ENCODE measurements at places on chromosomes 4 and X.

DNA sequence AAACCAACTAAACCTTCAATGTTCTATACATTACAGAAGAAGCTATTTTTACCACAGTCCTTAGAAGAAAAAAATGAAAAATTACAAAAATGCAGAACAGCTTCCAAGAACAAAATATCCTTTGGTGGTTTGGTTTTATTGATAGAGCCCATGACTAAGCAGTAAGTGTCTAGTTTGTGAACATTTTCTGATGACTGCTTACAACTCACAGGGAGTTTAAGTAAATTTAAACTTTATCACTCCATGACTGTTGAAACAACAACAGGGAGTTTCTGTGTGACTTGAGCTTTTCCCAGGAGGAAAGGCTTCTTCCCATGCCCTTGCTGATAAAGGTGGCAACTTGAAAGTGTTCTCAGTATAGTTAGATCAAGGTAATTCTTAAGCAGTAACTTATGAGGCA, 2.9 kb downstream of the PF4 start:
- no peak for DNase-seq

DNA sequence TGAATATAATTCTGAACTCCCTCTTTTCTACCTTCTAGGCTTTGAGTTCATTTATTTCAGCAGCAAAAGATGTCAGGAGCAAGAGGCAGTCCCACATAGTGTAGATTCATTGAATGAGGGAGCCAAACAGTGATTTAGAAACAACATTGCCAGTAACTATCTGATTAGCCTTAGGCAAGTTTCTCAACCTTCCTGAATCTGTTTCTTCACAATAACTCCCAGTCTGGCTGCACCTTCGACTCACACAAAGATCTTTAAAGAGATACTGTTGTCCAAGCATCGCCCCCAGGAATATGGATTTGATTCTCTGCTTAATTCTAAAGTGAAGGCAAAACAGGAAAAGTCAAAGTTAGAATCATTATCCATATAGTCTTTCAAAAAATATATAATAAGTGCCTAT, 1026.2 kb downstream of the DMD start:
- no peak for DNase-seq

DNA sequence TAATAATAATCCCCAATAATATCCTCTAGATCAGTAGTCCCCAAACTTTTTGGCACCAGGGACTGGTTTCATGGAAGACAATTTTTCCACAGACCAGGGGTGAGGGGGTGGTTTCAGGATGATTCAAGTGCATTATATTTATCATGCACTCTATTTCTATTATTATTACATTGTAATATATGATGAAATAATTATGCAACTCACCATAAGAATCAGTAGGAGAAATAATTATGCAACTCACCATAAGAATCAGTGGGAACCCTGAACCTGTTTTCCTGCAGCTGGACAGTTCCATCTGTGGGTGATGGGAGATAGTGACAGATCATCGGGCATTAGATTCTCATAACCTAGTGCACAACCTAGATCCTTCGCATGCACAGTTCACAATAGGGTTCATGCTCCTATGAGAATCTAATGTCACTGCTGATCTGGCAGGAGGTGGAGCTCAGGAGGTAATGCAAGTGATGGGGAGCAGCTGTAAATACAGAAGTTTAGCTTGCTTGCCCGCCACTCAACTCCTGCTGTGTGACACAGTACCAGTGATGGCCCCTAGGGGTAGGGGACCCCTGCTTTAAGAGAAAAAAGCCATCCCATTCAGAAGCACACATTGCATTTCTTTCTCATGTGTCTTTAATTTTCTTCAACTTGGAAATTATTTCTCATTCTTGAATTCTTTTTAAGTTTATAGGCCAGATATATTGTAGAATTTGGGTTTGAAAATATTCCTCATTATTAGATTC, 16.0 kb upstream of the SH3RF1 start:
- DNase-seq = no peak

DNA sequence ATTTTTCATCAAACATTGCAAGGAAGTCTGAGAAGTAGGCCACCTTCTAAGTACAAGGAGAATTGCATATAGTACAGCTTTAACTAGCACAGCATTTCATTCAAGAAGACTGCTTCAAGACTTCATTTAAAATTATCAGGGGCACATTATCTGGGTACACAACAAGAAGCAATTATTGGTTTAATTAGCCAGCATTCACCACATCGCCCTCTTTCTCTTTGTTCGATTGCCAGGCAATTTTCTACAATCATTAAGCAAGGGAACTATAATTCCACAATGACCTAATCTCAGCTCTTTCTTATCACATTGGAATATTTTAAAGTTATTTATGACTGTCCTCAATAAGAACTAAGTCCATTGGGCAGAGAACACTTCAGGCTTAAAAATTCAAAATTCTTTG, 1347.1 kb upstream of the PABPC4L start:
- DNase-seq = no peak

DNA sequence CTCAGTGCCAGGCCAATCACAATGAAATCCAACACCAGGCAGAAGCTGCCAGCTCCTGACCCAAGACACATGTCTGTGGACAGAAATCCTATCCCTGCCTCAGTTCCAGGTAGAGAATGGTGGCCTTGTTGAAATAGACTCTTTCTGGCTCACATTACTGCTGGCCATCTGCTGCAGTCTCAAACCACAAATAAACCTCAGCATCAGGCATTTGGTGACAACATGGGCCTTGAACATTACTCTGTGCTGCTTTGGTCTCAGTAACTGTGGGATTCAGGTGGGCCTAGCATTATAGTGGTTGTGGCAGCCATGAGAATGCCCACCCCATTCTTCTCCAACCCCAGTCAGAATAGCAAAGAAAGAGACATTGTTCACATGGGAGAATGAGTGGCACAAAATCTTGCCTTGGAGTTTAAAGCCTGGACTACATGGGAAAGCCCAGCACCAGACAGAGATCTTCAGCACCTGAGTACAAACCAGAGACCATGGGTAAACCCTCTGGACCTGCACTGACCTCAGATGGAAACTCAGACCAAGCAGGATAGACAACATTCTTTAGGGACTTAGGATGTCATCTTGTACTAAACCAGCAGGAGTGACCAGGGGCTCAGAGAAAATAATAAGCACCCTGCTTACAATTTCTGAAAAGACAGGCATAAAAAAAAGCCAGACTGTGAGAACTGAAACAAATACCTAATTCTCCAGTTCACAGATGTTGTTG, 50.4 kb upstream of the TRAM1L1 start:
- no peak for DNase-seq

- DNase-seq = no peak
Measured at GRCh38 chr4:52987392-52988056, 125.4 kb downstream of the RASL11B start.

DNA sequence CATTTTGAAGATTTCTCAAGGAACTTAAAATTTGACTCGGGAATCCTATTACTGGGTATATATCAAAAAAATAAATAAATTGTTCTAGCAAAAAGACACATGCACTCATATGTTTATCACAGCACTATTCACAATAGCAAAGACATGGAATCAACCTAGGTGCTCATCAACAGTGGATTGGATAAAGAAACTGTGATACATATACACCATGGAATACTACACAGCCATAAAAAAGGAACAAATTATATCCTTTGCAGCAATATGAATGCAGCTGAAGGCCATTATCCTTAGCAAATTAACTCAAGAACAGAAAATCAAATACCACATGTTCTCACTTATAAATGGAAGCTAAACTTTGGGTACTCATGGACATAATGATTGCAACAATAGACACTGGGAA, 97.4 kb downstream of the CENPC start:
- no peak for DNase-seq

DNA sequence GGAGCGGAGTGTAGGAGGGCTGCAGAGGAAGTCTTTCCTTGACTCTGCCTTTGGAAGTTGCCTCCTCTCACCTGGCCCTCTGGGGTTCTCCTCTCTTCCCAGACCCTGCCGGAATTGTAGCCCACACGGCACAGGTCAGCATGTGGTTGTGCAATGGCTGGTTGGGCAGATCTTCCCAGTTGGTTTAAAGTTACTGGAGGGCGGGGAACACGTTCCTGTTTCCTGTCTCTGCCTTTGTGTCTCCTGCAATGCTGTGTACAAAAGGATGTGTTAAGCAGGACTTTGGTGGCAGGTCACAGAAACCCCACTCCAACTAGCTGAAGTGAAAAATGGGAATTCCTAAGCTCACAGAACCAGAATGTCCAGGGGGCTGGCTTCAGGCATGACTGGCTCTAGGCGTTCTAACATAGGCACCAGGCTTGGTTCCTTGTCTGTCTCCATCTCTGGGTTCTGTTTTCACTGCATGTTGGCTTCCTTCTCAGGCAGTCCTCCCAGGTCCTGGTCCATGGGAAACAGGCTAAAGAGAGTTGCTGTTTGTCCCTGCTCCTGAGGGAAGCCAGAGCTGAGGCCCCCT, 19.9 kb downstream of the SORCS2 start:
- no peak for DNase-seq

- no peak for DNase-seq
Measured at GRCh38 chr4:30182786-30183185, 537.4 kb upstream of the PCDH7 start.

DNA sequence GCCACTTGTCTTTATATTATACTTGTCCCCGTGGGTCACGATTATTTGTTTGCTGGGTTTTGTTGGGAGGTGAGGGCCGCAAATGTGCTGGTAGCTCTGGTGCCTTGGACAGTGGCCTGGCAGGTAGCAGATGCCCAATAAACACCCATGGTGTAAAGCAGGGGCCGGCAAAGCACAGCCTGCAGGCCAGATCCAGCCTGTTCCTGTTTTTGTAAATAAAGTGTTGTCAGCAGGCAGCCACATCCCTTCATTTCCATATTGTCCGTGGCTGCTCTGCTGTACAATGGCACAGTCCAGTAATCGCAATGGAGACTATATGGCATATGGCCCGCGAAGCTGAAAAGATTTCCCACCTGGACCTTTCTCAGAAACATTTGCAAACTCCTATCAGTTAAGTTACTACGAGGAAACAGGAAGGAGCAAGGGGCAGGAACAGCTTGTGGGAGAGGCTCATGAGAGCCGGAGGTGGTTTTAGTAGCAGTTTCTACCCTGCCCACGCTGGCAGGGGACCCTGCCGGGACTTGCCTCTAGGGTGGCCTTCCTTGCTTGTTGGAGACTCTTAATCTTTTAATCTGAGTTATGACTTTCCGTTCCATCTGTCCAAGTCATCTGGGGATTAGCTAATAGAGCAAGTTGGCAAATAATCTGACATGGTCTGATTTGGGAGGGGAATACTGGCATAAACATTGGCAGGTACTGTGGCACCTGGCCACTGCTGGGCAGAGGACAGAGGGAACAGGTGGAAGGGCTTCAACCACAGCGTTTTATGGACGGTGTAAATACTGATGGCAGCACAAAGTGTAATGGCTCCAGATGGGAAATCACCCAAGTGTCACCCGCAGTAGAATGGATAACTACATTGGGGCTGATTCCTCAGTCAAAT, 19.6 kb downstream of the CLCN4 start:
- no peak for DNase-seq

DNA sequence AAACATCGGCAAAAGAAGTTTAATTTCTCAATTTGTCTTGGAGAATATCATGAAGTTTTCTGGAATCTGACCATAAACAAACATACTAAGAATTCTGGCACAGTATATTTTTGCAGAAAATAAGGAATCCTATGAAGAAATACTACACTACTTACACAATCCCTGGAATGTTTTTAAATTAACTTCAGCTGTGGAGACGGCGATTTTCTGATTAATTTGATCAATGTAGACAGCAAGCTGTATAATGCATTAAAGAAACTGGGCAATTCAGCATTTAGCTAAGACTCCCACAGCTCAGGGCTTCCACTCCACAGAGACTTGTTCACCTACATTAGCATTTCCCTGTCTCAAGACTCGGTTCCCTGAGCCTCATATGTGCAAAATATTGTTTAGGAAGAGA, 12.2 kb downstream of the EGFL6 start:
- DNase-seq = no peak

DNA sequence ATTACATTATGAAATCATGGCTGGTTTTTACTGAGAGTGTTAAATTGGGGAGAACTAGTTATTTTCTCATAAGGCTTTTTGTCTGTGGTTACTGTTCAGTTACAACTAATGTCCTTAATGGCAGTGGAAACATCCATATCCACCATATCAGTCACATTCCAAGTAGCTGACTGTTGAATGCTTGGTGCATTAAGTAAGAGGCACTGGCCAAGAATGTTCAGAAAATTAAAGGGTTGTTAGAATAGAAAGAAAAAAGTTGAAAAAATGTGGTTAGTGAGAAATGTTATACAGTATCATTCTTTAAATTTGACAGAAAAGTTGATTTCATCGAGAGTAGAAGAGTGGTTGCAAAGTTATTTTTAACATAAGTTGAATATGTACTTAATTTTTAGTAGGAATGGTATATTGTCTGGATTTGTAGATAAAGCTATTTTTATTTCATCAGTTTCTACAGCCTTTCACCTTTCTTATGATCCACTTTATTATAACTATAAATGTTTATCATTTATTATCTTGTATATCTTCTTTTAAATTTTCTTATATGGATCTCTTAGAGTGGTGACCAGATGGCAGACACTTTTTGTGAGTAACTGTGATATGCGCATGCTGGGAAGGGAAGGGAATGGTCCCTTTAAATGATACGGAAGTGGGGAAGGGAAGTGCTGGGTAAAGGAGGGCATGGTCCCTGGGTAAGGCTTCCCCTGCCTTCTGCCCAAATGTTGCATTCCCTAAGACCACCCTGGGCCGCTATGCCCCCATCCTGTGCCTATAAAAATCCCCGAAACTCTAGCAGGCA, 2407.1 kb downstream of the ARAP2 start:
- no peak for DNase-seq

GRCh38 chr4:37981425-37981824, 21.2 kb downstream of the PTTG2 start:
- DNase-seq = no peak

GRCh38 chr4:183426507-183426906, 17.9 kb upstream of the CDKN2AIP start:
- DNase-seq = no peak

GRCh38 chr4:39620551-39621313, 17.9 kb downstream of the SMIM14 start:
- DNase-seq = no peak

GRCh38 chr4:186808630-186809018, 85.0 kb upstream of the FAT1 start:
- no peak for DNase-seq

- no peak for DNase-seq
Measured at GRCh38 chr4:126799971-126800574, 832.7 kb upstream of the INTU start.

DNA sequence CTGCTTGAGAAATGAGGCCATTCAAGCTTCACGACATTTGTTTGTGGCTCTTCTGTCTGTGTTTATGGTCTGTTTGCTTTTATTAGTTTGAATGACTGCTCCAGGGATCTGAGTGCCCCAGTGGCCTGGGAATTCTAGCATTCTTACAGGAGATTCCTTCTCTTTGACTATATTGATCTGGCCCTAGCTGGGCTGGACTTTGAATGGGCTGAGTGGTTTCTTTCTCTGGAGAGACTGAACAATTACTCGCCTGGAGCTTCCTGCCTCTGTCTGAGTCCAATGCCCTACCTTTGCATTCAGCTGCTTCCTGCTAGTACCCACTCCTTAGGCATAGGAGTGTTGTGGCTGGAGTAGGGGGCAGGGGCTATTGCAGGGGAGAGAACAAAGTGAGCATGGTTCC, 51.2 kb upstream of the EDA start:
- DNase-seq = no peak

- no peak for DNase-seq
Measured at GRCh38 chrX:69969460-69969859, 80.3 kb downstream of the AWAT2 start.

GRCh38 chr4:33054656-33055196, 2334.6 kb downstream of the PCDH7 start:
- no peak for DNase-seq
